Muscle of back (tissue), 13 donors: ENCODE measurements at places on chromosomes 16 and 17. TPM values are rescaled to one million over a fixed set of nuclear protein-coding genes. Genes with fewer than 3 reads are reported as not detected.

The TBX2 gene
- polyA plus RNA-seq, result 9.2 TPM

The SCIMP gene
- polyA plus RNA-seq, result 1.4 TPM

DNA sequence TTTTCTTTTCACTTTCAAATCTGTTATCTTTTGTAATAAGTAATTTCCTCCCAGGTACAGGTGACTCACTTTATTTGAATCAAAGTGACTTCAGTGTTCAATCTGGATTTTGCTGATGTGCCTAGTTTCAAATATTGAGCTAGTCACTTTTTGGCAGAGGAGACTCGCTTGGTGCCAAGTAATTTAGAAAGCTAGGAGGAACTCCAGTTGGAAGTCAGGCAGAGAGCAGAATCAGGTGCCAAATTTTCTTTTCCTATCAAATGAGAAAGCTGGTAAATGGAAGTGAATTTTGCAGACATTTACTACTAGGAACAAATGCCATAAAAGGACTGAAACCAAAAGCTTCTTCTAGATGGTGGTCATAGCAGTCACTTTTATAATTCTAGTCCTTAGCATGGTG lies 656.0 kb upstream of the KIF2B start:
- DNase-seq, result no peak

- DNase-seq, result no peak
Measured at GRCh38 chr16:49821614-49822282, 34.2 kb downstream of the ZNF423 start.

- DNase-seq, result no peak
Measured at GRCh38 chr16:12769525-12769924, 34.2 kb downstream of the CPPED1 start.

The CIBAR2 gene
- polyA plus RNA-seq, result not detected

DNA sequence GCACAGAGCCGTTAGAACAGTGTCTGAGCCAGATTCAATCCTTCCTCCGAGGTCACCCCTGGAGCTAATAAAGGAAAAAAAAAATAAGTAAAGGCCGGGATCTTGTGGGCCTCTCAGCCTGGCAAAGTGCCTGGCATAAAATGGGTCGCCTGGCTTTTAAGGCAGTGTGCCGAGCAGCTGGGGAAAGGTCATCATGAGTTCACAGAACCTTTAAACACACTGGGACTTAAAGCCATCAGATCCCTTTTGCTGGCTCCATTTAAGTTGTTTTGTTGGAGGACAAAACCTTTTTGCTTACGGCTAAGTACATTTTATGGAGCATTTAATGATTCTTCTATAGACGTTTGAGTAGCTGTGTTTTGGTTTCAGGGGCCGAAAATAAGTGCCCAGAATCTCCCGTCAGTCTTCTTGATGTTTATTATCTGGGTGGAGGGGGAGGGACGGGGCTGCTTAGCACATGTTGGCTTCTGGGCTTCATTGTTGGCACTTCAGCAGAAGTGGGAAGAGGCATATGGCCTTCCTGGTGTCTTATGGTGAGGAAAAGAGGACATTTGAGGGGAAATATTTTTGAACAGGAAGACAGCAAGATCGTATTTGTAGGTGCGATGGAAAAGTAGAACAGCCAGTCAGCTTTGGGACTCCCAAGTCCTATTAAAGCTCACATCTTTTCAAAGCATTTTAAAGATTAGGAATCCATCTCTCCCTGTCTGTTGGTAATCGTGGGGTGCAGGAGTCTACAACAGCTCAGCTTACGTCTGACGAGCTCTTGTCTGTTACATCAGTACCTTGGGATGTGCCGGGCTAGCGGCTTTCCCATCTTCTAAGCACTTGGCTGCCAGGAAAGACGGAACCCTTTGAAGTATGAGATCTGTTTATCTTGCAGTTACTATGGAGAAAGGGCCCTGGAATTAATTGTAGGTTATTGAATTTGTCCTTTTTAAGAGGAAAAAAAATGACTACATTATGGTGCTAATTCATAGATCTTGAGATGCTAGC lies 31.1 kb downstream of the RBFOX1 start:
- peak; percentile 74 for DNase-seq

DNA sequence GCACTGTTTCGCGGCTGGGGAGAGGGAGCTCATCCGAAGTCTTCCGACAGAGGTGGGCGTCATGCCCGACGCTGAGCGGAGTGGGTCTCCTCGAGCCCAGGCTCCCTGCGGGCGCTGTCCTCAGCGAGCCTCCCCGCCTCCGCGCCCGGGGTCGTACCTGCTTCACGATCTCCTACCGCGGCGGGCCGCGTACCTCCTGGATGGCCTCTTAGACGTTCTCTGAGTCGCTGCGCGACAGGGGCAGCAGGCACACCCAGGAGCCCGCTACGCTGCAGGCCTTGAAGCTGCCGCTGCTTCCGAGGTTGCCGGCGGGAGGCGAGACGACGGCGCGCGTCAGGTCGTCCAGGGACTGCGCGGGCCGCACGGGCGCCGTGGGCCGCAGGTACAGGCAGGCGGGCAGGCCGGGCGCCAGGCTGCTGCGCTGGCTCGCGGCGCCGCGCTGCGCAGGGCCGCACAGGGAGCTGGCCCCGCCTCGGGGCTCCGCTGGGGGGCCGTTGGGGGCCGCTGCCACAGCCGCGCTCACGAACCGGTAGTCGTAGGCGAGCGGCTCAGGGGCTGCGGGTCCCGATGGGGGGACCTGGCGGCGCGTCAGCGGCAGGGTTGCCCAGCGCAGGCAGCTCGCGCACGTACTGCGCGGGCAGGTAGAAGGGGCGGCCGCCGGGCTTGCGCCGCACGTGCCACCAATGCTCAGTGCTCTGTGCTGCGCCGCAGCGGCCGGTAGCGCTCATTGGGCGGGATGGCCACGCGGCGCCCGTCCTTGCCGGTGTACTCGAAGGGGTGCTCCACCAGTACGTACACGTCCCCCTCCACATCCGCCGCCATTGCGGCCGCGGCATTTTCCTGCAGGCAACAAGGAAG lies 116.4 kb upstream of the SMURF2 start:
- DNase-seq, result peak; percentile 79
